ENCODE measurements at places on chromosomes 7 and 10. TPM values are rescaled to one million over a fixed set of nuclear protein-coding genes. Genes with fewer than 3 reads are reported as not detected.
A peak's percentile ranks its signal among the peaks of the same experiment; 100 is the strongest.

The GATA3 gene
- total RNA-seq, result not detected

The C10orf143 gene
- 2.4 TPM for total RNA-seq

The PTF1A gene
- total RNA-seq, result 0.90 TPM

The GLI3 gene
- total RNA-seq, result 16.7 TPM

The GPR22 gene
- total RNA-seq, result 1.1 TPM

The GPER1 gene
- total RNA-seq, result 7.6 TPM

The TBXAS1 gene
- total RNA-seq, result 6.6 TPM

GRCh38 chr7:98617051-98617959 is at the start of gene NPTX2:
Gene NPTX2 (plus strand): TSS chr7:98617285. CDS start chr7:98617462, 177 bp downstream.
- H3K4me1 ChIP-seq, result no peaks in the 10 kb centered on the region
- H3K4me3 ChIP-seq, result no peak within 1 kb of the TSS
- DNase-seq, result no peak
- no peaks in the 10 kb centered on the region for H3K27me3 ChIP-seq
- H3K27ac ChIP-seq, result no peak within 1 kb of the TSS

GRCh38 chr7:136198168-136198567 is 221.0 kb upstream of the MTPN start:
- H3K4me1 ChIP-seq, result no peaks in the 10 kb centered on the region
- H3K36me3 ChIP-seq, result no peaks in the 10 kb centered on the region
- H3K27ac ChIP-seq, result no peak overlapping the region
- H3K4me3 ChIP-seq, result no peak overlapping the region
- H3K27me3 ChIP-seq, result no peaks in the 10 kb centered on the region

- H3K36me3 ChIP-seq, result no peaks in the 10 kb centered on the region
- no peak for DNase-seq
- H3K27ac ChIP-seq, result no peak overlapping the region
- H3K4me1 ChIP-seq, result no peaks in the 10 kb centered on the region
- no peaks in the 10 kb centered on the region for H3K27me3 ChIP-seq
Observed at GRCh38 chr10:103431902-103432301, 20.3 kb downstream of the CALHM2 start.

- peak overlapping the region; percentile 20 for H3K27ac ChIP-seq
- H3K4me3 ChIP-seq, result no peak overlapping the region
- H3K36me3 ChIP-seq, result no peaks in the 10 kb centered on the region
- DNase-seq, result no peak
- no peaks in the 10 kb centered on the region for H3K4me1 ChIP-seq
Observed at GRCh38 chr7:7731732-7732131, 13.3 kb upstream of the RPA3 start.

DNA sequence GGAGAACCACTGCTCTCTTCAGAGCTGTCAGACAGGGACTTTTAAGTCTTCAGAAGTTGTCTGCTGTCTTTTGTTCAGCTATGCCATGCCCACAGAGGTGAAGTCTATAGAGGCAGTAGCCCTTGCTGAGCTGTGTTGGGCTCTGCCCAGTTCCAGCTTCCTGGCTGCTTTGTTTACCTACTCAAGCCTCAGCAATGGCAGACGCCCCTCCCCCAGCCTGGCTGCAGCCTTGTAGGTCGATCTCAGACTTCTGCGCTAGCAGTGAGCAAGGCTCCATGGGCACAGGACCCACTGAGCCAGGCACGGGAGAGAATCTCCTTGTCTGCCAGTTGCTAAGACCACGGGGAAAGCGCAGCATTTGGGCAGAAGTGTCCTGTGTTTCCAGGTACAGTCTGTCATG is 12.1 kb upstream of the CPA2 start:
- H3K27ac ChIP-seq, result no peak overlapping the region
- H3K4me3 ChIP-seq, result no peak overlapping the region
- H3K36me3 ChIP-seq, result no peaks in the 10 kb centered on the region
- no peaks in the 10 kb centered on the region for H3K27me3 ChIP-seq
- no peaks in the 10 kb centered on the region for H3K4me1 ChIP-seq
- no peak for DNase-seq

DNA sequence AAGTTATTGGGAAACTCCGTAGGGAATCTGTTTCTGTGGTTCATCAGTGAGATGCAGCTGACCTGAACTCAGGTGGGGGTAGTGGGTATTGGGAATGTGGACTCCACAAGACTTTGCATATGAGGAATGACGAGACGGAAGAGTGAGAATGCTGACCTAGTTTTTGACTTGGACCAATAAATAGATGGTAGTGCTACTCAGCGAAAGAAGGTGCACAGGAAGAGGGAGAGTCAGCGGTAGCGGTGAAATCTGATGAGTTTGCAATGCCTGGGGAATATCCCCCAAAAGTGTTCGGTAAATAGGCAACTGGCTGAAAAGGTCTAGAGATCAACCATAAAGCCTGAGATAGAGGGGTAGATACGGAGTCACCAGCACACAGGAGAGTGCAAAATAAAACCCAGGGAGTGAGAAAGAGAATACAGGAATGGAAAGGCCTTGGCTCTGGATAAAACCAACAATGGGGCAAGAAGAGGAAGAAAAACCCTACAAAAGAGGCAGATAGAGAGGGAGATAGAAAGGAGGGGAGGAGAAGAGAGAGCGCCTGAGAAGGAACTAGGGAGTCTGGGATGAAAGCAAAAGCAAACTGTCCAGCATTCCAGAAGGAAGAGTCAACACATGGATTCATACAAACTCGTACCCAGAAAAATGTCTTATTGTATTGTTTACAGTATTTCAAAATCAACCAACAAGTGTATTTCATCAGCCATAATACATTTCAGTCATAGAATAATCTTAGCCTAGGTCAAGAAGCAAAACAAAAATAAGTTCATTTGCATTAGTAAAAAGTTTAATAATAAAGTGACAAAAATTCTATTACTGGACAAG is 5.4 kb downstream of the ARHGAP21 start:
- H3K36me3 ChIP-seq, result no peaks in the 10 kb centered on the region
- H3K27ac ChIP-seq, result no peak overlapping the region
- H3K4me1 ChIP-seq, result peaks cover 9% of the 10 kb centered on the region

GRCh38 chr10:31090894-31091607 is 59.4 kb upstream of the ZNF438 start:
- no peaks in the 10 kb centered on the region for H3K36me3 ChIP-seq
- DNase-seq, result no peak
- H3K27ac ChIP-seq, result no peak overlapping the region
- H3K4me3 ChIP-seq, result no peak overlapping the region
- no peaks in the 10 kb centered on the region for H3K4me1 ChIP-seq
- no peaks in the 10 kb centered on the region for H3K27me3 ChIP-seq

DNA sequence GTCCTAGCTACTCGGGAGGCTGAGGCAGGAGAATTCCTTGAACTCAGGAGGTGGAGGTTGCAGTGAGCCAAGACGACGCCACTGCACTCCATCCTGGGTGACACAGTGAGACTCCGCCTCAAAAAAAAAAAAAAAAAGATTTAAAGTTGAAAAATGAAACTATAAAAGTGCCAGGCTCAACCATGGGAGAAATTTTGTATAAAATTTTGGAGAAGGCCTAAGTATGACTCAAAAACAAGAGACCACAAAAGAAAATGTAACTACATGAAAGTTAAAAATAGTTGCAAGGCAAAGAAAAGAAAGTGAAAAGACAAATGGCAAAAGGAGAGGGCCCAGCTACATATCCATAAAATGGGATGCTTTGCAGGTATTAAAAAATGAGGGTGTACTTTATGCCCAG is 104.1 kb downstream of the ARHGAP22 start:
- no peak overlapping the region for H3K27ac ChIP-seq
- no peaks in the 10 kb centered on the region for H3K4me1 ChIP-seq
- H3K36me3 ChIP-seq, result no peaks in the 10 kb centered on the region
- DNase-seq, result no peak
- H3K27me3 ChIP-seq, result no peaks in the 10 kb centered on the region

GRCh38 chr10:31836569-31837406 is 91.8 kb downstream of the ARHGAP12 start:
- H3K36me3 ChIP-seq, result no peaks in the 10 kb centered on the region
- H3K4me1 ChIP-seq, result no peaks in the 10 kb centered on the region
- H3K27ac ChIP-seq, result no peak overlapping the region
- no peaks in the 10 kb centered on the region for H3K27me3 ChIP-seq
- H3K4me3 ChIP-seq, result no peak overlapping the region

GRCh38 chr7:27946351-27946750 is 206.4 kb downstream of the TAX1BP1 start:
- no peak overlapping the region for H3K27ac ChIP-seq
- H3K36me3 ChIP-seq, result no peaks in the 10 kb centered on the region
- no peaks in the 10 kb centered on the region for H3K27me3 ChIP-seq
- no peak overlapping the region for H3K4me3 ChIP-seq
- H3K4me1 ChIP-seq, result no peaks in the 10 kb centered on the region

DNA sequence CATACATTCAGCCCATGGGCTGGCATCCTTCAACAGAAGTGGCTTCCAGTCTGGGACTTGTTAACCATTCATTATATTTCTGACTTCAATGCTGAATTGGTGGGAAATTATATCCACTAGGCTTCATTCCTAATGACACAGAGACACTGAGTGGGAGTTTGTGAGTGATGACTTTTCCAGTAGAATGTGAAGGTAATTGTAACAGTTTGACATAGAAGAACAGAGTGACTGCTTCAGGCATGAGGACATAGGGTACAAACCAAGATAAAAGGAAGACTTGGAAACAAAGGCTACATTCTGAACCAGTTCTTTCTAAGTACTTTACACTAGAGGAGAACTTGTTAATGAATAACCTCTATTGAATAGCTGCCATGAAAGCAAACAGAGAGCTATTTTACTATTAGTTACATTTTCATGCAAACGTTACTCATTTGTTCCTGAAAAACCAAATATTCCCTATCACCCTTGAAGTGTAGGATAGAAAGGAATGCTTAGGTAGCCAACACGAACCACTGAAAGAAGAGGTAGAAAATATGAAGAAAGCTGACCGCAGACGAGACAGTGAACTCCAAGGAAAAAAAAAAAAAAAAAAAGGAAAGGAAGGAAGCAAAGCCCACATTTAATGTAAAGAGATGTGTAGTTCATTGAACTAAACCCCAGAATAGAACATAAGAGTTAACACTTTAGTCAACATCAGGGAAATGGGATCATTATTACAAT is 237.0 kb upstream of the SEMA3C start:
- no peaks in the 10 kb centered on the region for H3K4me1 ChIP-seq
- no peaks in the 10 kb centered on the region for H3K36me3 ChIP-seq
- no peak for DNase-seq
- no peak overlapping the region for H3K4me3 ChIP-seq

DNA sequence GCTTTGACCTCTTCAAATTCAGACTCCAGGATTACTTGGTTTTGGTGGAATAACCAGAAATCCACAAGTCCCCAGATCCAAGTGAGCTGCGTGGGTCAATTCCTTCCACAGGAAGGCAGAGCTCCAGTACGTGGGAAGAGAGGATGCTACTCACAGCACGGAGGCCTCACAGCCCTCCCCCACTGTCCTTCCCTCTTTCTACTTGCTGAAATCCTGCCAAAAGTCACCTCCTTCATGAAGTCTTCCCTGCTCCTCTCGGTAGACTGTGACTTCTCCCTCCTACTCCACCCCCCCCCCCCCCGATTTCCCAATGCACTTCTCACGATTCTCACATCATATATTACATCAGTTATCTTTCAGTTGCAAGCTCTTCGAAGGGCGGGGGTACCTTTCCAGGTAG is 12.3 kb downstream of the CAMK2G start:
- H3K27me3 ChIP-seq, result no peaks in the 10 kb centered on the region
- no peak for DNase-seq
- H3K4me3 ChIP-seq, result no peak overlapping the region
- no peak overlapping the region for H3K27ac ChIP-seq

DNA sequence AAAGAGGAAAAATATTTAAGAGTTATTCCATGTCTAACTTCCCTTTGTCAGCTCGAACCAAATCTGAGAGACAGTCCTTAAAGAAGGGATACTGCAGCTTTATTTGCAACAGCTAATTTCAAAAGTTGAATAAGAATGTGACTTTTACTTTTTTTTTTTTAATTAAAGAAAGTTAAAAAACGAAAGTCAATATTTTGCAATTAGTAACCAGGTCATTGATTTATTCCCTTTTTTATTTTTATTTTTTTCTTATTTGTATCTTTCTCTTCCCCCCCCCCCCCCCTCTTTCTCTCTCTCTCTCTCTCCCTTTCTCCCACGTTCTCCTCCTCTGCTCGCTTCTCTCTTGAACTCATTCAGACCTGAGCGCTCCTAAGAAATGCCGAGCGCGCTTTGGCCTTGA is 209.5 kb downstream of the TCF7L2 start:
- no peaks in the 10 kb centered on the region for H3K4me1 ChIP-seq
- H3K4me3 ChIP-seq, result no peak overlapping the region
- no peaks in the 10 kb centered on the region for H3K27me3 ChIP-seq
- no peaks in the 10 kb centered on the region for H3K36me3 ChIP-seq
- no peak for DNase-seq

GRCh38 chr10:95406651-95407280 is 116.0 kb upstream of the PDLIM1 start:
- no peaks in the 10 kb centered on the region for H3K36me3 ChIP-seq
- H3K4me3 ChIP-seq, result no peak overlapping the region
- no peaks in the 10 kb centered on the region for H3K27me3 ChIP-seq
- peaks cover 11% of the 10 kb centered on the region for H3K4me1 ChIP-seq

DNA sequence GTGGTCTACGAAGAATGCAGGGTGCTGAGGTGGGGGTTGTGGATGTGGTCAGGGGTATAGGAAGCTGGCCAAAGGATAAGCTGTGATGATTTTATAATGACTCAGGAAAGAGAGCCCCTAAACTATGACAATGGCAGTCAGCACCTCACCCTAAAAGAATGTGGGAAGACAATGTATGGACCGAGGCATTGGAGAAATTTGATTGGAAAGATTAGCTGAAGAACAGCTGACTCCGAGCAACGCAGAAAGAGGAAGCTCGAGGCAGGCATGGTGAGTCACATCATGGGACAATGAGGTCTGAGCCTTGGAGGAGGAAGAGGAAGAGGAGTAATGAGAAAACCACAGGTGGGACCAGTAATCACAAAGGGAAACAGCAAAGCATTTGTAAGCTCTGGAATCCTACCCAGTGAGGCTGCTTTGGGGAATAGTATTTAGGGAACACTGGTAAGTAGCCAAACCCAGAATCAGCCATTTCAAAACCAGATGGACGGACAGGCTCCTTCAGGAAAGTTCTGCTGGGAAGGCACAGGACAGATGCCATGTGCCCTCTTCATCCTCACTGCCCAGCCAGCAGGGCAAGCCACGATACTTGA is 295.4 kb downstream of the PRPF18 start:
- H3K27me3 ChIP-seq, result no peaks in the 10 kb centered on the region
- H3K36me3 ChIP-seq, result no peaks in the 10 kb centered on the region
- H3K27ac ChIP-seq, result no peak overlapping the region
- no peak overlapping the region for H3K4me3 ChIP-seq
- DNase-seq, result no peak

- DNase-seq, result no peak
- no peaks in the 10 kb centered on the region for H3K4me1 ChIP-seq
- no peak overlapping the region for H3K4me3 ChIP-seq
- no peak overlapping the region for H3K27ac ChIP-seq
- H3K36me3 ChIP-seq, result no peaks in the 10 kb centered on the region
Observed at GRCh38 chr10:42938351-42938750, 138.5 kb upstream of the RET start.

DNA sequence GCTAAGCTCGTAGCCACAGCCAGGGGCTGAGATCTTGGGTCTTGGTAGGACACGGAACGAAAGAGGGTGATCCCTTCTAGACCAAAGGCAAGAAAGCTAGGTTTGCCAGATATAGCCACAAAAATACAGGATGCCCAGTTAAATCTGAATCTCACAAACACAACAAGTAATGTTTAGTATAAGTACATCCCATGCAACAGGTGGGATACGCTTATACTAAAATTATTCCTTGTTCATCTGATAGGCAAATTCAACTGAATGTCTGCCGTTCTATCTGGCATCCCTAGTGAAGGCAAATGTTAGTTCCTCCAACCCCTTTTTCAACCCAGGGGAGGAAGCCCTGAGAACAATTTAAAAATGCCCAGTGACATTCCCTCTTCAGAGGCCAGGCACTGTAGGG is 131.1 kb upstream of the MGMT start:
- DNase-seq, result no peak
- H3K4me3 ChIP-seq, result no peak overlapping the region
- H3K27ac ChIP-seq, result no peak overlapping the region
- H3K36me3 ChIP-seq, result no peaks in the 10 kb centered on the region

- no peak for DNase-seq
- H3K27ac ChIP-seq, result no peak overlapping the region
- H3K4me3 ChIP-seq, result no peak overlapping the region
Observed at GRCh38 chr10:104033966-104034365, 51.7 kb downstream of the COL17A1 start.
